ENCODE measurements at places on chromosomes 5 and 9.
A peak's percentile ranks its signal among the peaks of the same experiment; 100 is the strongest.

- no peak for DNase-seq
Observed at GRCh38 chr5:153592081-153592480, 101.6 kb downstream of the GRIA1 start.

DNA sequence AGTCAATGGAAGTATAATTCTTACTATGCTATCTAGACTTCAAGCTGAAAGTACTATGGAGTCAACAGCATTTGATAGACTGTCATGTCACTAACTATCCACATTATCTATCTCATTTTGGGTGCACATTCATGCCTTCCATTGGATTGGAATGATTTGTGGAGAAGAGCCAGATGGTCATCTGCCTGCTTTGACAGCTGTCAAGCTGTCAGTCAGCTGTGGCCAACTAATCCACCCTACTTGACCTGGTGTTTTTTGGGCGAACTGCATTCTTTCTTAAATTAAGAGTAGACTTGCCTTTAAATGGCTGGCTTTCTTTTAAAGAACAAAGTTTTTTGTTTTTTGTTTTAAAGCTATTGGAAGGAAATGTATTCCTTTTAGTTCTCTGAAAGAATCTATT is 151.5 kb downstream of the DCP2 start:
- DNase-seq: no peak

DNA sequence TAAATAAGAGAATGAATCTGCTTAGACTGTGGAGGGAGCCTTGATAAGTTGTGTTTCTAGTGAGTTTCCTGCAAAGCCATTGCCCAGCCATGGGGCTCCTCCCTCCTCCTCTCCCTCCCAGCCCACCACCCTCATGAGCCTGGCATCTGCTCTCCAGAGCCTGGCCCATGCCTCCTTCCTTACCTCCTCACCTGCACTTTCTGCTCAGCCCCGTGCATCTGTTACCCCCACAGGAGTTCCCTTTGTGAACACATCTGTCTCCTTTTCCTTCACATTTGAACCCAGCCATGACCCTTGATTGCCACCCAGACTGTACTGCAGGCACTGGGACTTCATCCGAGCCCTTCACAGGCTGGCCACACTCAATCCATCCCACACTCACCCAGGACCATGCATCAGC is 395.6 kb downstream of the IRX2 start:
- DNase-seq: no peak

DNA sequence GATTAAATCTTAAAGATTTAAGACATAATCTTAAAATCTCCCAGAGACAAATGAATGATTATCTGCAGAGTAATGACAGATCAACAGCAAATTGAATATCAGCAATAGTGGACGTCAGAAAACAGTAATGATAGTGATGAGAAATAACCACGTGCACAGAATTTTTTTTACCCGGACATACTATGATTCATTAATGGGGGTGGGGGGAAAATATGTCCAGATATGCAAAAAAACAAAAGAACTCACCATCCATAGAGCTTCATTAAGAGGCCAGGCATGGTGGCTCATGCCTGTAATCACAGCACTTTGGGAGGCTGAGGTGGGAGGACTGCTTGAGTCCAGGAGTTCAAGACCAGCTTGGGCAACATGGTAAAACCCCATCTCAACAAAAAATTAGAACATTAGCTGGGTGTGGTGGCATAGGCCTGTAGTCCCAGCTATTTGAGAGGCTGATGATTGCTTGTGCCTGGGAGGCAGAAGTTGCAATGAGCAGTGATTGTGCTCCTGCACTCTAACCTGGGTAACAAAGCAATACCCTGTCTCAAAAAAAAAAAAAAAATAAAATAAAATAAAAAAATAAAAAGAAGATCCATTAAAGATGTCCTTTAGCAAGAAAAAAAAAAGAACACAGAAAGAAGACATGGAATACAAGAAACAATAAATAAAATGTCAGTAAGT is 30.9 kb upstream of the SHOC1 start:
- no peak for DNase-seq

GRCh38 chr9:8391566-8391965 is 592.0 kb upstream of the DMAC1 start:
- DNase-seq: no peak

DNA sequence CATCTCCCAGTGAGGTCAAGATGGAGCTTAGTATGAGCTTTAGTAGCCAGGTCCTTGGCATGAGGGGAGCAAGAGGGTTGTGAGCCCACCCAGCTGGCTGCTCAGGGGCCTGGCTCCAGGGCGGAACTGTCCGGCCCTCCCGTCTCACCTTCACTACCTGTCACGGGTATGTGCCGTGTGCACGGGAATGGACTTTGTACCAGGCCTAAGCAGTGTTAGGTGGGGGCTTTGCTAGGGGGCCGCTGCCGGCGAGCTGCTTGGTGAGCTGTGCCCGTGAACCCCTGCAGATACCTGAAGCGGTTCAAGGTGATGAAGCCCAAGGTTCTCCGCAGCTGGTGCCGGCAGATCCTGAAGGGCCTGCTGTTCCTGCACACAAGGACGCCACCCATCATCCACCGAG is 46.7 kb downstream of the WNK2 start:
- no peak for DNase-seq

DNA sequence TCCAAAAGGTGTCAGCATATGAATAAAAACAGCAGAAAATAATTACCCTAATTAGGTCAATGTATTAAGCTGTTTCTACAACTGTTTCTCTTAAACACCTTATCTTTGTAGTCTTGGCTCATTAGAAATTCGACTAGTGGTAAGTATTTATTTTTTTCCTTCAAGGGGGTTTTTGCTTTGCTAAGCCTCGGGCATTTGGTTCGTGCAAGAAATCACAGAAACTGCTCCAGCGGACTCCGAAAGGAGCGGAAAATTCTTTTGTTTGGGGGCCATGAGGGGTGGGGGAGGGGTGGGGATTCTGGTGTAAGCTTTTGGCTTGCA is 757 bp downstream of the ZBED3 start:
- DNase-seq: no peak

DNA sequence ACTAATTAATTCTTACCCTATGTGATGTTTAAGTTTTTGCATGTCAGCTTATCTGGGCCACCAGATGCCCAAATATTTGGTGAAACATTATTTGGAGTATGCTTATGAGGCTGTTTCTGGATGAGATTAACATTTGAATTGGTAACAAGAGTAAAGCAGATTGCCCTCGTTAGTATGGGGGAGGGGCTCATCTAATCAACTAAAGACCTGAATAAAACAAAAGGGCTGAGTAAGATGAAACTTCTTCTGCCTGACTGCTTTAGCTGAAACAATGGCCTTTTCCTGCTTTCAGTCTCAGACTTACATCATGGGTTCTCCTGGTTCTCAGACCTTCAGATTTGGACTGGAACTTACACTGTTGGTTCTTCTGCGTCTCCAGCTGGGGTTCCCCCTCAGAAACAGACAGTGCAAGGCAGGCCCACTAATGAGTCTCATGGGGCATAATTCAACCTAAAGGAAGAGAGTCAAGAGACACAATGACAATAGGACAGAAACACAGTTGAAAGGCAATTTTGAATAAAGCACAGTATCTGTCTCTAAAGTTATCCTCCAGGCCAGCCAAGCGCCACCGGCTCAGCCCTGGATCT is 288.4 kb downstream of the CAAP1 start:
- DNase-seq: no peak

DNA sequence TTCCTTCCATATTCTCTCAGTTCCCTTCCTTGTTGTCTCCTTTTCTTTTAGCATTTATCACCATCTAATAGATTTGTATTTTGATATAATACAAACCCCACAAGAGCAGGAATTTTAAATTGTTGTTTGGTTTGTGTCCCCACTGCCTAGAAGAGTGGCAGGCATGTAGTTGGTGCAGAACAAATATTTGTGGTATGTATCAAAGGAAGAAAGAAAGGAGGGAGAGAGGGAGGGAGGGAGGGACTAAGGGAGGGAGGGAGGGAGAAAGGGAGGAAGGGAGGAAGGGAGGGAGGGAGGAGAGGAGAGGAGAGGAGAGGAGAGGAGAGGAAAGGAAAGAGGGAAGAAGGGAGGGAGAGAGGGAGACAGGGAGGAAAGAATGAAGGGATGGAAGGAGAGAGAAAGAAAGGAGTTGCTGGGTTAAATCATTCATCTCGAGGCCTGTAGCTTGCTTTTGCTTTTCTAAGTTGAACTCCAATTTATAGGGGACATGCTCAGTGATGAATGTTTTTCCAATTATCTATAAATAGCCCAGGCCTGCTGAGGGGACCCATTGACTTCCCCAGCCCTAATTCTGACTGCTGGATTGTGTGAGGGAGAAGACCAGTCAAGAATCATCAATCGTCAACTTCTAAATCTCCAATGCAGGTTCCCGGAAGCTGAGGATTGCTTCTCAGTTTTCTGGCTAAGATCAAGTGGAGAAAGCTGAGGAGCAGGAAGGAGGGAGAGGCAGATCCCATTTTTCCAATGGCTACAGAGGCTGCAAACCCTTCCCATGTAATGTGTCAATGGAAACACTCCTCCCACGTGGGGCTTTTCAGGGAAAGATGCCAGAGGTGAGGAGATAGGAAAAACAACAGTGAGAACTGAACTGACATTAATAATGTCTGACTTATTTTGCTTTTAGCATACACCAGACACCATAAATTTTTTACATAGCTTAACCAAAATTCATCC is 320.7 kb downstream of the ASTN2 start:
- DNase-seq: no peak

GRCh38 chr9:5608298-5609225 is 20.3 kb upstream of the RIC1 start:
- DNase-seq: no peak

GRCh38 chr9:35835766-35836165 is 6.7 kb downstream of the TMEM8B start:
- no peak for DNase-seq

- no peak for DNase-seq
Observed at GRCh38 chr5:114434396-114435219, 72.7 kb downstream of the KCNN2 start.

GRCh38 chr5:107549567-107549966 is 121.2 kb downstream of the EFNA5 start:
- no peak for DNase-seq

DNA sequence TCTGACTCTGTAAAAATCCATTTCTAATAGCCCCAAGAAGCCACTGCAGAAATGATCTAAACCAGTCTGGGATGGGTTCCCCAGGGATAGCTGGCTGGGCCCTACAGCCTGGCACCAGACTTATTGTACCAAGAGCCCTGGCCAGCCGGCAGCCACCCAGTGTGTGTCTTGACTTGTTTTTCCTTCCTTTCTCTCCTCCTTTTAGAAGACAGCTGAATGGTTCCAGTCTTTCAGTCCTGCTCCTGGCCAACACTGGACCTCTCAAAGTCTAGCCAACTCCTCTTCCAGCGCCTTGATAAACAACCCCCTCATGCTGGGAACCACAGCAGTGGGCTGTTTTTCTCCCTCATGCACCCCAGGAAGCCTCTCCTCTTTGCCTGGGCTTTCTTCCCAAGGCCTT is 34.1 kb downstream of the ATOX1 start:
- no peak for DNase-seq

- DNase-seq: peak; percentile 37
Observed at GRCh38 chr5:1594357-1595106, 70.8 kb upstream of the LPCAT1 start.

GRCh38 chr5:66324357-66324756 is 180.3 kb downstream of the SREK1 start:
- no peak for DNase-seq

DNA sequence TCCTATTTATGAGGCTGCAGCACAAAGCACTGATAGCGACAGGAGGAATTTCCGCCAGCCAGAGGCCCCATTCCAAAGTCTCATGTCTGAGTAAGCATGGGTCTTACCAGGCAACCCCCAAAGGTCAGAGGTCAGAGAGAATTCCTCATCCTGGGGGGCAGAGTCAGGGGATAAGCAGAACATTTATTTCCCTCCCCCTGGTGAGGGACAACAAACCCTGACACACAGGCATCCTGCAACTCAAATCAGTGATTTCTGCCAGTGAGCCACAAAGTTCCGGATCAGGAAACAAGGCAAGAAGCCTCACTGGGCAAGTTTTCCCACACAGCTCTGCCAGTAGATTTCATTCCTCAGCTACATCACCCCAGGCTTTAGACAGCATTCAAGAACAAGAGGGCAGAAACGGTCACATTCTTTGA is 37.0 kb downstream of the ADAMTS12 start:
- no peak for DNase-seq

GRCh38 chr9:128339761-128340690 is at the start of gene SLC27A4:
Gene SLC27A4 (plus strand): TSS chr9:128340527. CDS start chr9:128343133, 2,606 bp downstream.
- DNase-seq: peak; percentile 74
